ENCODE measurements at places on chromosomes 3 and 15.
A peak's percentile ranks its signal among the peaks of the same experiment; 100 is the strongest.

DNA sequence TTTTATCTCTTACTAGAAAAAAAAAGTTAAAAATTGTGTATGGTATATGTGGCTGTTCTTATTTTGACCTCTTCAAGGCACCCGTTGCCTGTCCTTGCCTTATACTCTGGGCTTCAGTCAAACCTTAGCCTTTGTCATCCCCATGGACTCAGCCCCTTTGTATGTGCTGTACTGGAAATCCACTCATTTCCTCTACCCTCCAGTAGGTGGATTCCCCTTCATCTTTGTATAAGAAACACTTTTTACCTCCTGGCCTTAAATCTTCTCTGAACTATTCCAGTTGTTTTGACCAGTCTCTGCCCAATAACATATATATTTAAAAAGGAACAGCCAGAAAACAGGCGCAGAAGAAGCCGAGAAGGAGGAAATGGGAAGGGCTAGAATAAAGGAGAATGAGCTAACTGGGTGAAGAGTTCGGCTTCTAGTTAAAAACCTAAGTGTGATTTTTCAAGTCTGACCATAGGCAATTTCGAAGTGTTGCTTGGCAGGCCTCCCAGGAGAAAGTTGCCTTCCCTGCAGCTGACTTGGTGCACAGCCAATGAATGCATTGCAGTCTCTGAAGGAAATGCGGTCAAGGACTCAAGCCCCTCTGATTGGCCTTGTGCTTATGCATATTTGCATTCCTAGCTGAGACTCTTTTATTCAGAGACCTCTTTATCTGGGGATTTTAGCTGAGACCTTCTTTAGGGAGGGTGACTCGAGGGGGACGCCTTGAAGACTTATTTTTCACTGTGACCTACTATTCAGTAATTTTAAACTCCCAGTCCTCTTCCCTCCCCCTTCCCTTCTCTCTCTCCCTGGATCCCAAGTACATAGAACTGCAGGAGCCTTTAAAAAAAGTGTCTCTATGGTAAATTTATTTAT, 277.4 kb downstream of the ROBO1 start:
- DNase-seq, result peak; percentile 33

GRCh38 chr15:66944121-66944520, 121.3 kb upstream of the SMAD3 start:
- no peak for DNase-seq

GRCh38 chr15:22871481-22872086, 33.1 kb downstream of the NIPA2 start:
- no peak for DNase-seq

DNA sequence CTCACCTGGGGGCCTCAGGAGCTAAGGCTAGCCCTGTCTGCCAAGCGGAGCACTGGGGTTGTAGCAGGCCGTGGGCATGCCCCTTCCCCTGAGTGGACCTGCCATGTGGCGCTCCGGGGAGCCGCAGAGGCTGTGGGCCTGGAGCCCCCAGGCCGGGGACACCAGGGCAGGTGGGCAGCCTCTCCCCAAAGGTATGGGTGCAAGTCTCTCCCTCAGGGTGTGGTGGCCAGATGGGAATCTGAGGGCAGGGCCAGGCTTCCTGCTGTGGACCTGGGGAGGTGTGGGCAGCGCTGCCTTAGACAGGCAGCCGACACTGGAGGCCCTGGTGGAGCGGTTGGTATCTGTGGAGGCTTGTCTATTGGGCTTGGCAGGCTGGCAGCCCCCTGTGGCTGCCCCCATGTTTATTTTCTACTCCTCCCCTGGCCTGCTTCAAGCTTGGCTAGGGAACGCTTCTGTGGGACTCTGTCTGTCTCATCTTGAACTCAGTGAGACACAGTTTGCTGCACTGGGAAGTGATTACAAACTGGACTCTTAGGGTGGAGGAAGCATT, 5.9 kb downstream of the ACVR2B start:
- no peak for DNase-seq

GRCh38 chr3:156201411-156202405, 81.3 kb downstream of the KCNAB1 start:
- DNase-seq, result no peak

GRCh38 chr3:81105206-81105605, 656.2 kb downstream of the GBE1 start:
- DNase-seq, result no peak

GRCh38 chr15:70584838-70585706, 178.3 kb downstream of the UACA start:
- DNase-seq, result no peak

- no peak for DNase-seq
These were observed 1159.2 kb downstream of the TUSC7 start for GRCh38 chr3:117868766-117869165.

DNA sequence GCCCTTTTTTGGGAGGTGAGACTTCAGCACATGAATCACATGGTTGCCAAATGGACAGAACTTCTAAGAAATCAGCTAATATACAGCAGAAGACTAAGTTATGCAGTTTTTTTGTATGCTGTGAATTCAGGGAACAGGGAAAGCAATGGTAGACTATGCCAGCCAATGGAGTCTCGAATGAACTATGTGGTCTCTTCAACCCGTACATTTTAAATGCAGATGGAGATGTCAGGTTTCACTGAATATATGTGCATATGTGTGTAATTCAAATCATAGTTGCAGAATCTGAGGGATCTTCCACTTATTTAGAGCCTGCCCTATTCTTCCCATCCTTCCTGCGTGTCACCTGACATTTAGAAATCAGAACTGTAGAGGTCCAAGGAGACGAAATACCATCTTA, 187.9 kb downstream of the SLCO3A1 start:
- no peak for DNase-seq

DNA sequence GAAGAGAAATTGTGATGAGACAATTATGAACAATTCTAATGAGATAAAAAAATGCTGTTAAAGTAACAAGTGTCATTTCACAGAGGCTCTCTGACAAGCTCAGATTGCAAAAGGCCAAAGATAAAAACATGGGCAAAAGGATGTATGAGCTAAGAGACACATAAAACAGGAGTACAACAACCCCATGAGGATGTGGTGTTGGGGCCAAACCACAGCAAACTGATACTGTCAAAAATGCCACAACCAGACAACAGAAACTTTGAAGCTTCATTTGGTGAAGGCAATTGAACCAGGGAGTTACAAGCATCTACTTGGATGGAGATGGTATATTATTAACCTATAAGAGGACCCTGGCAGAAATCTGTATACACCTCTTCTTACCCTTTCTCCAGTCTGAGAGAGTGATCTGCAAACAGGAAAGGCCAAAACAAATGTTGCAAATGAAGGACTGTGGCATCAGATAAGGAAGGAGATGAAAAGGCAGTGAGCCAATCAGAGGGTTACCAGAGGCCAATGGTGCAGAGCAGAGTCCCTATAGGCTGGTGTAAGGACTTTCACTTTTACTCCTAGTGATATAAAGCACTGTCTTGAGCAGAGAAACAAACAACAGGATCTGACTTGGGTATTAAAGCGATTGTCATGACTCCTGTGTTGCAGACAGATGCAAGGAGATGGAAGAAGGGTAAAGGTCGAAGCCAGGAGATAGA, 659.0 kb downstream of the NTRK3 start:
- peak; percentile 26 for DNase-seq

GRCh38 chr3:162077108-162077507, 580.5 kb downstream of the OTOL1 start:
- DNase-seq, result no peak

GRCh38 chr3:16309558-16309957, 44.5 kb downstream of the OXNAD1 start:
- DNase-seq, result peak; percentile 72

DNA sequence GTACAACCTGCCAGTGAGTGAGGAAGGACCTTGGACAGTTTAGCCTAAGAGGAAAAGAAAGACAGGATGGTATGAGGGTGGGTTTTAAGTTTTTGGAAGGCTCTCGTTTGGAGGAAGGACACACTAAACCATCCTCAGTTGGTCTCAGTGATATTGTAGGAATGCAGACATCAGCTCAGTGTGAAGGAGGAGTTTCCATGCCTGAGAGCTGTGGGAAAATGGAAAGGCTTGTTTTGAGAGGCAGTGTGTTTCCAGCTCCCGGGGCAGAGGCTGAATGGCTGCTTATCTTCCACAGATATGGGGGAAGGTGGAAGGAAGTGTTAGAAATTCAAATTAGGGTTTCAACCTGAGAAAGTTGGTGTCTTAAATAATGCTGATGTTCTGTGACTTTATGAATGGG, 89.6 kb upstream of the MYZAP start:
- DNase-seq, result no peak

- DNase-seq, result no peak
These were observed at the start of gene BTLA for GRCh38 chr3:112498914-112499711. Gene BTLA, minus strand, starts transcription at chr3:112499472. Its CDS starts 114 bp downstream, at chr3:112499358.

DNA sequence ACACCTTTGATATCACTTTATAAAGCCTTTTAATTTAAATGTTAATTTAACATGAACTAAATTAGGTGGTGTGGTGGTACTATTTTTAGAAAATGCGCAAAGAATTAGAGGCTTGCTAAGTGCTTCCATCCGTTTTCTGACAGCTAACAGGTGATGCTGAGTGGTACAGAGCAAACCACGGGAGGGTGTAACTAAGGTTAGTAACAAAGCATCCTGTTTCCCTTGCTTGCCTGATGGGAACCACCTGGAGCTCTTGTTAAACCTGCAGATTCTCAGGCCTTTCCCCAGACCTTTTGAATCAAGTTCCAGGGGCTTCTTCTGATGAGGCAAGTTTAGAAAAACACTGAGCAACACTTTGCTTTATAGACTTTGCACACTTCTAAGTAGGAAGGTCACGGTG, 101.0 kb downstream of the ATG7 start:
- no peak for DNase-seq

- no peak for DNase-seq
These were observed 255.6 kb downstream of the MAGI1 start for GRCh38 chr3:65783117-65783516.

DNA sequence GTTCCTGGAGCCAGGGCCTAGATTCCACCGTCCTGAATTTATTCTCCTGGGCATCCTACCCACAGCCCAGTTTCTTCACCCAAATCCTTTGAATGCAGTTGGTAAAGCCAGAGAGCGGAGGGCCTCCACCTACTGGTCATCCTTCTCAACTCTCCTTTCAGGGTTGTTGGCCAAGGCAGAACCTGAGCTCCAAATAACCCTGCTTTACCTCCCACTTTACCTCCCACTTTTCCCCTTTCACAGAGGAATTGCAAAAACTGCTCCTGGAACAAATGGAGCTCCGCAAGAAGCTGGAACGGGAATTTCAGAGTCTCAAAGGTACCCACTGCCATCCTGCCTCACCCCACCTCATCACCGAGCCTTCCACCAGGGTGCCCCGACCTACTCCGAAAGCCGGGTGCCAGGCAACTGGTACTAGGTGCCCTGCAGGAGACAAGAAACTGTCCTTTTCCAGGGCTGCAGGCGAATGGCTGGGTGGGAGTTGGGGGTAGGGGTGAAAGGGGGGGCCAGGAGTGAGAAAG, 6.8 kb downstream of the SKOR1 start:
- peak; percentile 38 for DNase-seq

- peak; percentile 34 for DNase-seq
These were observed 122.7 kb upstream of the IGF1R start for GRCh38 chr15:98525661-98526001.

GRCh38 chr3:33430571-33430970, 9.6 kb downstream of the UBP1 start:
- DNase-seq, result no peak

DNA sequence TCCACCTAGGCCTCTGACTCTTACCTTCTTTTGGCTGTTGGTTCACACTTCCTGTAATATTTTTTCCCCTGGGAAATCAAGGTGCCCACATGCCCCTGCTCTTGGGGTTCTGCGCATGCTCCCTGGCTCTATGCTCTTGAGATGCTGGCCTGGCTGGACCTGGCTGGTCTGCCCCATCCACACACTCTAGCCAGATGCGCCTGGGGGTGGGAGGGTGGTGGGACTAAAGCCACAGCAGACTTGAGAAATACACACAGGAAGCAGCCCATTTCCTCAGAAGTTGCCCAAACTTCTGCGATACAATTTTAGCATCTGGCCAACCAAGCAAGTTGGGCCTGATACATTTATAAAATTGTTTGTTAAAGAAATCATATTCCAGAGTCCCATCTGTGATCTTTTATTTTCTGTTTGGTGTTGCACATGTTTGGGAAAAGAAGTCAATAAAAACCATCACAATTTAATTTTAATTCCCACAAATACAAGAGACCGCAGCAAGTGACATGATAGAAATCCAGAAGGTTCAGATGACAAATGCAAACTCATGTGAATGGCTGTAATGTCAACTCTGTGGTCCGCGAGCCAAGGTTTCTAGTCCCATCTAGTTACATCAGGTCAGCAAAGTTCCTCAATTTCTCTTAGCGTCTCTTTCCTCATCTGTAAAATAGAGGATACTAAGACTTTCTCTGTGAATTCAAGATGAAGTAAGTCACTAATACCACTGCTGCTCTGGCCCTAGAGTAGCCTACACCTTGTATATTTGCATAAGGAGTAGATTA, 55.9 kb upstream of the MEF2A start:
- no peak for DNase-seq

GRCh38 chr3:190012784-190013183, 107.9 kb downstream of the P3H2 start:
- no peak for DNase-seq

GRCh38 chr3:9149566-9149965, 99.9 kb downstream of the SRGAP3 start:
- no peak for DNase-seq

DNA sequence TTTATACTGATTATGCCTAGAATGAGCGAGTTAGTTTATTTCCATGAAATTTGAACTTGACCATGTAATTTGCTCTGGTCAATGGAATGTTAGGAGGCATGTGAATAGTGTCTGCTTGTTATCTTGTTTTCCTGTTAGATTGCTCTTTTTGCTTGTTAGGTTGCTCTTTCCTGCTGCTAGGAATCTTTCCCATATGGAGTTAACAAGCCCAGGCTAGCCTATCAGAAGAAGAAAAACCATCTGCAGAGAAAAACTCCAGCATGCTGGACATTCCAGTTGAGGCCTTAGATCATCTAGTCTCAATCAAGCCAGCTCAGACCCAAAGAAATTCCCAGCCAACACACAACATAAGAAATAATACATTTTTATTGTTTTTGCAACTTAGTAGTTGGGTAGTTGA, 470.2 kb upstream of the AGTR1 start:
- peak; percentile 50 for DNase-seq

DNA sequence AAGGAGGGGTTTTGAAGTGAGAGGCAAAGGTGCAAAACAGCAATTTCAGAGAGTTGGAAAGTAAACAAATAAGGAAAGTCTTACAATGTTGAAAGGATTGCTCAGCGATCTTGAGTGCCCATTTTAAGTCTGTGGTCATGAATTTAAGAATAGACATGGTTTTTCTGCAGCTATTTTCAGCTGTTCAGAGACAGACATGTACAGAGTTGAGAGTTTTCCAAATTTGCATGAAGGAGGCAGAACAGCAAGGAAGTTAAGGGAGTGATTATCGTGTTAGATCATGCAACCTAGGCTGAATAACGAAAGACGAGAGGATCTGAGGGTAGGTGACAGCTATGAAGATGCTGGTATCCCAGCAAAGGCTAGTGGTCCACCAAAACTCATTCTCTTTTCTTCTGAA, 37.2 kb downstream of the DET1 start:
- DNase-seq, result no peak

- no peak for DNase-seq
These were observed 42.8 kb downstream of the BDH1 start for GRCh38 chr3:197512691-197513571.

DNA sequence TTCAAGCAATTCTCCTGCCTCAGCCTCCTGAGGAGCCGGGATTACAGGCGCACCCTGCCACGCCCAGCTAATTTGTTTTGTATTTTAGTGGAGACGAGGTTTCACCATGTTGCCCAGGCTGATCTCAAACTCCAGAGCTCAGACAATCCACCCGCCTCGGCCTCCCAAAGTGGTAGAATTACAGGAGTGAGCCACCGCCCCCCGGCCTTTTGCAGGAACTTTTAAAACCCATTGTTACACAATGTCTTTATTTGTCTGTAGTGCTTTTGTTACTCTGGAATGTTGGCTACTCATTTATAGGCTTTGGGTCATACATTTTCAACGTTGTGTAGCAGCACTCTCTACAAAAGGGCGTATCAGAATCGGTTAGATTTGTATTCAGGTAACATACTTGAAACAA, 499.1 kb downstream of the ROBO2 start:
- no peak for DNase-seq
